ENCODE measurements at places on chromosomes 5 and 9.
A peak's percentile ranks its signal among the peaks of the same experiment; 100 is the strongest.

DNA sequence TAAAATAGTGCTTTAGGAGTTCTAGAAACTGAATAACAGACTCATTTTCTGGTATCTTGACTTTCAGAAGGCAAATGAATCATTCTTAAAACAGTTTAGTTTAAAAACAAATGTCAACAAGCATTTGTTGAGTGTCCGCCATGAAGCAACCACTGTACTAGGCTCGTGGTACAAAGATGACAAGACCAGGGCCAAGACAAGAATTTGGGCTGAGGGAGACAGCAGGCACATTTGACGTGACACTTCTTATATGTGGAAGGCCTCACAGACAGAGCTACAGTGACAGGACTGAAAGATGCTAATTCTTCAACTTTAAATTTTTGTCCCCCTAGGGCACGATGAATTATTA lies 14.4 kb upstream of the ZNF131 start:
- no peak for DNase-seq

DNA sequence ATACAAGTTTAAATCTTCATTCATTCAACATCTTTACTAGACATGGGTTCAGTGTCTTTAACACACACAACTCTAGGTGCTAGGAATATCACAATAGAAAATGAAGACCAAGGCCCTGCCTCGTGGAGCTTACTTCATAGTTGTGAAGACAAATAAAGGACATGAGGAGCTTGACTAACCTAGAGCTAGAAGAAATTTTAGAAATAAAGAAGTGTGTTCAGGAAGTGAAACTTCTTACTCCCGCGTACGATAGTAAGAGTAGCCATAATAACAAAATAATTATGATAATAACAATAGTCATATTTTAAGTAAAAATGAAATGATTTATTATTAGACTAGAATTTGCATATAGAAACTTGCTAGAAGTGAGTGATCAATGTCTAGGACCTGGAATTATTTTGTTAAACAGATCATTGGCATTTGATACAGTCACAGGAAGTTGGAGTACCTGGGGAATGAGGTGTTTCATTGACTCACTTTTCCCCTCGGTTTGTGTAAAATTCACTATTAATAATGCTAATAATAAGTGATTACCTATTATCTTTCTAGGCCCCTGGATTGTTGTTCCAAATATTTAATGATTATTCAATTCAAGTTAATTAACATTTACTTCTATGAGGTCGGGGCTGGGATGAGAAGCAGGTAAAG lies 331.3 kb downstream of the NSG2 start:
- no peak for DNase-seq

GRCh38 chr5:96823900-96824380 lies 16.2 kb upstream of the ERAP1 start:
- peak; percentile 6 for DNase-seq

DNA sequence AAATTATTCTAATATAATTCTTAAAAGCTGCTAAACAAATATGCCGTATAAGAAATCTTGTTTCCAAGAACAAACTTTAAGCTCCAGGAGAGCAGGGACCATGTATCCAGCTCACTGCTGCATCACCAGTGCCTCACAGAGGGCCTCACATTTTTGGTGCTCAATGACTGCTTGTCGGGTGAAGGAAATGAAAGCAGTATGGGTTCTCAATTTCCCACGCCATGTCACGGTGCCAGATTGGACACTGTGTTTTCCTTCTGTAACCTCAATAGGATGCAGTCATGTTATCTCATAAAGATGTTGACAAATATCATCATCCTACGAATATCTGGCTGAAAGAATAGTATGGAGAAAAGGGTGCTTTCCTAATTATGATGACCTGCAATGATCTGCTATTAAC lies 64.7 kb downstream of the POU5F2 start:
- DNase-seq: no peak

DNA sequence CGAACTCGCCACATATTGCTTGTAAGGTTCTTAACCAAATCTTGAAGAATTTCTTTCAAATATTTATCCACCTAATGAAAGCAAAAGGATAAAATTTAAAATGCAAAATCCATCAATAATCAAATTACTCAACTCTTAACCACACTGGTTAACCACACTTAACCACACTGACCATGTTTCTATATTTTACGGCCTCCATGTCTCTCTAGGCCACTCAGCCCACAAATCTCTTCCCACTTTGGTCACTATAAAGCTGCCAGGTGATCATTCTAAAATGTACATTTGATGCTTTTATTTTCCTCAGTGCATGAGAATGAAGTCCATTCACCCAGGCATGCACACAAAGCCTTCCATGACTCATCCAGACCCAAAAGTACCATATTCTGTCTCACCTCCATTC lies 56.4 kb upstream of the OR2K2 start:
- DNase-seq: no peak

DNA sequence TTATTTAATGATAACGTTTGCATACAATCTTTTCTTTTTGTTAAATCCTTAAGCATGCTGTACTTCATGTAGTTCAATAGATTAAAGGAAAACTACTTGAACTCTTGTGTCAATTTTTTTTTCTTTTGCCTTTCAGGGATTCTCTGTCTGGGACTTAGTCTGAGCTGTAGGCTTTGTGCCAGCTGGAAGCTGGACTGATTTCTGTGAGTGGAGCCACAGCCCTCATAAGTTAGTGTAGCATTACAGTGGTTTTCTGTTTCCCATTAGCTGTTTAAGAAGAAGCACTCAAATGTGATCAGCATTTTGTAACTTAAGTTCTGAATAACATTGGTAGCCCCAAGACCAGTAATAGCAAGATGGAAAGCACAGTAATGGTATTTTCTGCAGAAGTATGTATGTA lies 330.6 kb upstream of the MEF2C start:
- no peak for DNase-seq

DNA sequence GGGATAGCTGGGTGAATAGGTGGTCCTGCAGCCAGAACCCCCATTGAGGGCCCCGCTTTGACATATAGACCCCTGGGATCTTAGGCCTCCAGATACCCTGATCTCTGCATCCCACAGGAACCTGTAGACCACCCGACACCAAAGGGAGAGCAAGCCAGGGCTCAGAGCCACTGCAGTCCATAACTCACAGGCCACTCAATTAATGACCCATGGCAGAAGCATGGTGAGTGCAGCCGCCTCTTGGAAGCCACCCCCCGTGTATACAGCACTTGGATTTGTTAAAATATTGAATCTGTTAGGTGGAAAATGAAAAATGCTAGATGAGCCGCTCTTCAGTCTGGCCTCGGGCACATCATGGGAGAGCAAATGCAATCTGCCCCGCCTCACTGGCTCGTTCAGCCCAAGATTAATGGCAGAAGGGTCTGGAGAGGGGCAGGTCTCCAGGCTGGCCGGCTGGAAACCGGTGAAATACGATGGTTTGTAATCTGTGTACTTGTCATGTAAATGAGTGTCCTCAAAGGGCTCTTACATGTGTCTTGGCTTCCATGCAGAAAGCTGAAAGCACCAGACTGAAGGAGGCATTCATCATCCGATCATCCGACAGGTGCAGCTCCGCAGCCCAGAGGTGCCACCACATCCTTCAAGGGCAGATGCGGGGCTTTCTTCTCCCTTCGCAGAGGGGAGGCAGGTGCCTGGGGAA lies 111.3 kb downstream of the OLFM1 start:
- no peak for DNase-seq

- DNase-seq: no peak
Observed at GRCh38 chr5:69416699-69417098, 1.8 kb downstream of the MARVELD2 start.

DNA sequence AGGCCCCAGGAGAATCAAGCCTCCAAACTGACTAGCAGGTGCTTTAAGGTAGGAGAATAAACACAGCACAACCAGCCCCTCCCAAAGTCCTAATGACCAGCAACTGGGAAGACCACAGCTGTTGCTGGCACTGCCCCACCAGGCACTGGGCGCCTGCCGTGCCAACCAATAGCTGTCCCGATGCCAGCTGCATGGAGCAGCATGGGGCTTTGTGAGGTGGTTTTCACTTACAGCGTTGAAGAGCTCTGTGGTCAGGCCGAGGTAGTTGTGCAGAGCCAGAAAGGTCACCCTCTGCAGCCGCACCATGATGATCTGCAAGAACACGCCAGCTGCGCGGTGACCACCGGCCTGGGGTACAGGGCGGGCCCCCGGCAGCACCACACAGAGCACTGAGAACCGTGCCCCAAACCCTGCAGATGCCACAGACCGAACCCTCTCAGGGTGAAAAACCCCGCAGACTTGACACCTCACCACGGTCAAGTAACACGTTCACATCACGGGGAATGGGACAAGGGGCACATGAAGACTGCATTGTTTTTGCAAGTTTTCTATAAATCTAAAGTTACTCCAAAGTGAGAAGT lies 28.7 kb downstream of the PNPLA7 start:
- DNase-seq: no peak

GRCh38 chr9:137218212-137218753 lies 3.8 kb downstream of the RNF208 start:
- no peak for DNase-seq

GRCh38 chr5:118888556-118888955 lies 99.8 kb downstream of the DTWD2 start:
- no peak for DNase-seq

- DNase-seq: no peak
Observed at GRCh38 chr5:15008476-15008875, 136.9 kb upstream of the ANKH start.

DNA sequence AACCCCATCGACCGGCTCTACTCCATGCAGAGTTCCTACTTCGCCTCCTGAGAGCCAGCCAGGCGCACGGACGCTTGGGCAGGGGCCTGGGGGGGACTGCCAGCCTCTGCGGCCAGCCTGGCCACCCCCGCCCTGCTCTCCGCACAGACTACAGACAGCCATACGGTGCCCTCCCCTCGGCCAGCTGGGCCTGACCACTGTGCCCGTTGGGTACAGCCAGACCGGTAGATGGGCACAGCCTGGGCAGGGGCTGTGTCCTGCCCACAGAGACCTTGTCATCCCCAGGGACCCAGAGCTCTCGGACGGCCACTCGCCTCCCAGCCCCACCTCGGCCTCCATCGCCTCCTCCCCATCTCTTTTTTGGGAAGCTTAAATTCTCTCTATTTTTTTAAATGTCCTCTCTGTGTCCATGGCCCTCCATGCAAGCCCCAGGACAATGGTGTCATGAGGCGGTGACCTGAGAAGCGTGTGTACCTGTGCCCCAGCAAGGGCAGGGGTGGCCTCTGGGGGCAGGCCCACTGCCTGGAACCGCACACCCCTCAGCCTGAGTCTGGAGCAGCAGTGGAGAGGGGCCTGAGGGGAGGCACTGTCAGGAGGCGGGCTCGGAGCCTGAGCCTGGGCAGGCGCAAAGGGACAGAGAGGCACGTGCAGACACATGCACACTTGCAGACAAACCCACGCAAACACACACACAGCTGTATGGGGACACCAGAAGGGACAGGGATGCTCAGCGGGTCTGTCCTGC lies 82.8 kb downstream of the LMX1B start:
- no peak for DNase-seq

GRCh38 chr9:82763656-82764055 lies 299.3 kb downstream of the RASEF start:
- no peak for DNase-seq

GRCh38 chr5:170141636-170142035 lies 35.9 kb downstream of the FOXI1 start:
- no peak for DNase-seq

- DNase-seq: no peak
Observed at GRCh38 chr9:98136489-98136888, 17.5 kb upstream of the TRIM14 start.

- DNase-seq: no peak
Observed at GRCh38 chr5:21672911-21673310, 1180.2 kb downstream of the CDH12 start.

DNA sequence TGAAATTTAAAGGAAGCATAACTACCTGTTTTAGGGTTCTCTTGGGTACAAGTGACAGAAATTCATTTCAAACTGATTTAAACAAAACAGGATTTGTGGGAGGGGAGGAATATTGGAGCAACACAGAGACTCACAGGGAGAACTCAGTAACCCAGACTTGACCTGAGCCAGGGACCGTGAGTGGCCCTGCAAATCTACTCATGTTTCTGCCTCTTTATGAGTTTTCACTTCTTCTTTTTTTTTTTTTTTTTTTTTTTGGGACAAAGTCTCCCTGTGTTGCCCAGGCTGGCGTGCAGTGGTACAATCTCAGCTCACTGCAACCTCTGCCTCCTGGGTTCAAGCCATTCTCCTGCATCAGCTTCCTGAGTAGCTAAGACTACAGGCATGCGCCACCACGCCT lies 405.6 kb upstream of the ZNF608 start:
- no peak for DNase-seq

GRCh38 chr5:87151547-87151946 lies 116.1 kb upstream of the RASA1 start:
- no peak for DNase-seq

GRCh38 chr5:62780888-62781287 lies 202.3 kb downstream of the LRRC70 start:
- no peak for DNase-seq

- DNase-seq: no peak
Observed at GRCh38 chr9:126307322-126308061, 19.1 kb upstream of the MVB12B start.

DNA sequence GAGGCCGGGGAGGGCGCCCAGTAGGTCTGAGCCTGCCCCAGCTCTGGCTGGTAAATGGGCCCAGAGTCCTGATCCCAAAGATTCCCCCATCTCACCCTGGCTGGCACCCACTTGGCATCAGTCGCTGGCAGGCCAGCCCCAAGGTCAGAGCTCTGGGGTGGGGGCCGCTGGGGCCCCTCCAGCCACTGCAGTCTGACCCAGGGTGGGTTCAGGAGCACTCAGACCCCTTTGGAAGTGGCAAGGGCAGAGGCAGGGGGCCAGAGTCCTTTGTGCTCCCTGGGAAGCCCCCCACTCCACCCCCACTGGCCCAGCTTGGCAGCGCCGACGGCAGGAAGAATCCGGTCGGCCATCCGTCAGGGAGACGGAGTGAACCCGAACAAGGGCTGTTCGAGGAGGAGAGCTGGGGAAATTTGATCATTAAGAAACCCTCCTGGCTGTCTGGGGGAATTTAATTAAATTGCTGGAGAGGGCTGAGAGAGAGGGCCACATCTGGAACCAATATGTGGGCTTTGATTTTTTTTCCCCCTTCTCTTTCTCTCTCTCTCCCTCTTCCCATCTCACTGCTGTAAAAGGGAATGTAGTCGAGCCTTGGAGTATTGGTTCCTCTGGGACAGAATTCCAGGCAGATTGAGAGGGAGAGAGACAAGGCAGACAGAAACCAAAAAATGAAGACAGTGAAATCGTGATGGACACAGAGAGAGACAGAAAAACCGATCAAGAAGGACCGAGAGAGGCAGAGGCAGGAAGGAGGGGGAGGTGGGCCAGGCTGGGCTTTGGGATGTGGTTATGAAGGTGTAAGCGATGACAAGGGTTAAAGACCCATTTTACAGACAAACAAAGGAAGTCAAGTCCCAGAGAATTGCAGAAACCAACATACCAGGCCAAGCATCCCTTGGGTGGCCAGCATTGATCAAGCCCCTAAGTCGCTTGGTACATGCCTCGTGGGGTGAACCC lies 8.1 kb upstream of the ASB6 start:
- no peak for DNase-seq

DNA sequence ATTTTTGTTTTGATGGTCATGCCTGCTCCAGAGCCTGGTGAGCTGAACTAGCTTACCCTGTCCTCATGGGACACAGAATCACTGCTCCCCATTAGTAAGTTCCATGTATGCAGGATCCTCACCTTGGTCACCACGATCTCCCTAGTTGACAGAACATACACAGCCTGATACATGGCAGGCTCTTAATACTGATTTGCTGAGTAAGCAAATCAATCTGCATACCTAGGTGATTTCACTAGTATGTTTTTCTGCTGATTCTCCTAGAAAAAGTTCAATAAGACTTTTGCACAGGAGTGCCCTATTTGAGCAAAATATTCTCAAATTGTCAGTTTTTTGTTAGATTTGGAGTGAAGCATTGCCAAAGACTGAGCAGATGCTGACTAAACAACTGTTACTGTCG lies 113.7 kb downstream of the ACER2 start:
- no peak for DNase-seq

GRCh38 chr9:71168418-71168817 lies 47.0 kb upstream of the TRPM3 start:
- DNase-seq: no peak
